ENCODE measurements at places on chromosomes 7 and 10.

DNA sequence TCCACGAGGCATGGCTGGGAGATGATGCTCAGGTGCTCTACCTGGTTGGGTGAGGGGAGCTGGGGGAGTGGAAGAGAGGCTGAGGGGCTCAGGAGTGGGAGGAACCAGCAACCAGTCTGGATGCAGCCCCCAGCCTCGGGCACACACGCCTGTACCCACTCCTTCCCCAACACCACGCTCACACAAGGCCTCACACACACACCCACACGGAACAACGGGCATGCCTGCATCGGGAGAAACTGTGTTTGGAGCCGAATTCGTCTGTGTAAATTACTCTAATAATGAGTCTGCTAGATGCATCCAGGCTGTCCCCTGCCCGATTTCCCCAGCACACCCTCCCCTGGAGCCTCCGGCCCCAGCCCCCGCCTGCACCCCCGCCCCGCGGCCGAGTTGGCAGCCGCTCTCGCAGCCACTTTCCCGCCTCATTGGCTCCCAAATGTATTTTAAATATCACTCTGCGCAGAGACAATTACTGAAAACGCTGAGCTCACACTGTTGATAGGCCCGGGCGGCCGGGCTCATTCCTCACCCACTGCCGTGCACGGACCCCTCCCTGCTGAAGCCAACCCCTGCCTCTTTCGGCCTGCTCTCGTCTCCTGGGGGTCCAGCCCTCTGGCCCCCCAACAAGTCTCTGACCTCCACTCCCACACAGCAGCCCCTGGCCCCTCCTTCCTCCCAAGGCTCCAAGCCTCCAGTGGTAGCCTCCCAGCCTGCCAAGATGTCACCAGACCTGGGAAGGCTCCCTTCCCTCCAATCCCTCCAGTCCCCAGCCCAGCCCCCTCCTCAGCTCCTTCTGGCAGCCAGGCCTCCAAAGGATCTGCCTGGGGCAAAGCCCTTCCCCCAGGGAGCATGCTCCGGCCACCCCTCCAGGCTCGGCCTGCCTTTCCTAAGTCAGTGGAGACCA is 11.1 kb downstream of the H2BK1 start:
- no peak for DNase-seq

DNA sequence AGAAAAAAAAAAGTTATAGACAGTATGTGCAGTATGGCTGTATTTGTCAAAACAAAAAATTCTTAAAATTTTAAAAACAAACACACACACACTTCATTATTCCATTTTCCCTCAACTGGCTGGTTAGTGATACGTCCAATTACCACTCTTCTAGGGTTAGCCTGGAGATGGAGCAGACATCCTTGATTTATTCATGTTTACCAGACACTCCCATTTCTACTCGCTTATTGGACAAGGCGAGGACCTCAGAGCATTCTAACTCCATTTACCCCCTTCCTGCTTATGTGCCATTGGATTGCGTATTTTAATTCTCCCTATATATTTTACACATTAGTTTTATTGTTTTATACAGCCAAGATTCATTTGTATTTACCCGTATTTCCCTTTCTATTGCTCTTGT is 8.5 kb upstream of the CDH23 start:
- DNase-seq: no peak

DNA sequence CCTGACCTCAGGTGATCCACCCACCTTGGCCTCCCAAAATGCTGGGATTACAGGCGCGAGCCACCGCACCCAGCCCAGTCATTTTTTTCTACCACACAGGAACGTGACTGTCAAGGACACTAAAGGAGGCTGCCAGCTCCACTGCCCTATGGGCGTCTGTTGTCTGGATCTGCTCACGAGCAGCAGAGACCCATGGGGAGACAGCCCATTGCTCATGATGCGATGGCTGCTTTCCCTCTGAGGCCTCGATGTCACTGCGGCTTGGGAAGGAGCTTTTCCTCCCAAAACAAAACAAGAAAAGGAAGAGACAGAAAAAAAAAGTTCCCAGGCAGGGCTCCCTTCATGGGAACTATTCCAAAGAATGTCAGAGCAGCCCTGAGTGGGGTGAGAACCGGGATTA is 70.5 kb downstream of the DENND2A start:
- no peak for DNase-seq

DNA sequence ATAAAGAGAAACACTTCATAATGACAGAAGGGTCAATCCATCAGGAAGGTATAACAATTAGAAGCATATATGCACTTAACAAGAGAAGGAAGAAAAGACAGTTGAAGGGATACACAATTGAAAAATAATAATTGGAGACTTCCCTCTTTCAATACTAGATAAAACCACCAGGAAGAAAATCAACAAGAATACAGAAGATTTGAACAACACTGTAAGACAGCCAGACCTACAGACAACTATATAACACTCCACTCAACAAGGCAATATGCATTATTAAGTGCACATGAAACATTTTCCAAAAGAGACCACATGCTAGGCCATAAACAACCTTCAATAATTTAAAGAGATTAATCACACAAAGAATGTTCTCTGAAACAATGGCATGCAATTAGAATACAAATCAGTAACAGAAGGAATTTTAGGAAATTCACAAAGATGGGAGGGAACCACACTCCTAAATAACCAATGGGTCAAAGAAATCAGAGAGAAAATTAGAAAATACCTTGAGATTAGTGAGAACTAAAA is 35.1 kb downstream of the ZNF438 start:
- DNase-seq: no peak

DNA sequence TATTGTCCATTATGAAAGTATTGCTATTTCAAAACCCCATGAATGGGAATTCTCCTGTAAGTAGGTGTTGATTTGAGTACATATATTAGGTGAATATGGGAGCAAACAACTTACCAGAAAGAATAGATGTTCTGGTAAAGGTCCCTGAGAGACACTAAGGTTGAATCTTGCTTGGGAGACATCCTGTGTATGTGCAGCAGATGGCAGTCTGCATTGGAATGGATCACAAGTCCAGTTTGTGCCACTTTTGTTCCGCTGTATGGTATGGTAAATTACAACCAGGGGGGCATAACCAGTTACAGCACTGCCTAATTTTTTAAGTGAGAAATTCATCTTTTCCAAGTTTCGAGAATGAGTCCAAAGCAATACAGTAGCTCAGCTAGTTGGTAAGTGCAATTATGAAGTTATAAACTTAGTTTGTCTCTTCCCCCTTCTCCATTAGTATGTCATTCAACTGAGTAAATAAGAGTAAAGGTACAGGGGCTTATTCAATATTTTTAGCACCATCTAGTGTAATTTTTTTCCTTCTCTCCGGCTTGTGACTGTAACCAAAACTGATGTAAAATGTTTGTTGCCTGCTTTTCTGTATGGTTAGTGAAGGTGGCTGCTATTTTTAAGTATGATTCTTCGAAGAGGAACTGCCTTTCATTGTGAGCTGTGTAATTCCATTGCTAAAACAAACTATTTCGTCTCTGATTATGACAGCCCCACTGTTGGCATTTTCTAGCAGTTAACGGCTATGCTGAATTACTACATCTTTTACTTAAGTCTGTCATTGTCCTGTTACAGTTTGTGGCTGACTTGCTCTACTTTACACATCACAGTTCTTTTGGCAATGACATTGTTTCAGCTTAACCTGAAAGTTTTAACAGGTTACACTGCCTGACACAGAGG is 2.8 kb downstream of the MCU start:
- DNase-seq: peak; percentile 11

DNA sequence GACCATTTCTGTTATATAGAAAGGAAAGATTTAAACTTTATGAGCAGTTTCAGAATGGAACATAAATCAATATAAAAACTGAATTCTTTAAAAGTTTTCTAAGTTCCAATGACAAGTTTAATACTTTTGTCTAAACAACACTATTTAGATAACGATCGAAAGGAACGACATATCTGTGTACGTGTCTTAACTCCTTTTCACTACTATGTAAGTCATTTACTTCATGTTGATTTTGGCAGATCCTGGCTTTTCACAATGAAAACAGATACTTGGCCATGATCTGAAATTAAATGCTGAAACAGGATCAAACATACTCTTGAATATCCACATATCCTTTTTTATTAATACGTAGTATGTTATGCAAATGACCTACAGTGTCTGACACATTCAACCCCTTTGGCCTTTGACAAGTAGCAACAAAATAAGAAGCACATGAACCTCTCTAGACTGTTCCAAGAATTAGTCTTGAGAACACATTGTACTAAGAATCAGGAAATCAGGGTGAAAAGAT is 41.9 kb downstream of the RNLS start:
- DNase-seq: no peak

DNA sequence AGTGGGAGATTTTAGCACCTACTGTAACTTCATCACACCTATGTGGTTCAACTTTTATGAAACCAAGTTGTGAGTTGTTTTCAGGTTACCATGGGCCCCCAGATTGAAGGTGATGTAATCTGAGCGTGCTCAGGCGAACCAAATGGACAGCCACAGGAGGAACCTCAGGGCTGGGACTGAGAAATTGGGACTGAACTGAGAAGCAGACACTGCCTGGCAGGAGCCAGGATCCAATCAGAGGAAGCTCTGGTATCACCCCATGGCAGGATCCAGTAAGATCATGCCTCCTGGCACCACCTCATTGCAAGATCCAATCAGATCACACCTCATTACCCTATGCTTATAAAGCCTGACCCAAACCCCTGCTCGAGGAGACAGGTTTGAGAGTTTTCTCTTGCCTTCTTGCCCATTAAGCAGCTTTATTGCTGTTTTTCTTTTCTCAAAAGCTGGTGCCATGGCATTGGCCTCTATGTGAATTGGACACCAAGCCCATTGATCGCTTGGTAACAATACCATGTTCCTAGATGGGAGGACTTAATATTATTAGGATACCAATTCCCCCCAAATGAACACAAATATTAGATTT is 43.2 kb upstream of the GDF10 start:
- peak; percentile 53 for DNase-seq

GRCh38 chr7:25662841-25663800 is 434.8 kb upstream of the NPVF start:
- DNase-seq: no peak

DNA sequence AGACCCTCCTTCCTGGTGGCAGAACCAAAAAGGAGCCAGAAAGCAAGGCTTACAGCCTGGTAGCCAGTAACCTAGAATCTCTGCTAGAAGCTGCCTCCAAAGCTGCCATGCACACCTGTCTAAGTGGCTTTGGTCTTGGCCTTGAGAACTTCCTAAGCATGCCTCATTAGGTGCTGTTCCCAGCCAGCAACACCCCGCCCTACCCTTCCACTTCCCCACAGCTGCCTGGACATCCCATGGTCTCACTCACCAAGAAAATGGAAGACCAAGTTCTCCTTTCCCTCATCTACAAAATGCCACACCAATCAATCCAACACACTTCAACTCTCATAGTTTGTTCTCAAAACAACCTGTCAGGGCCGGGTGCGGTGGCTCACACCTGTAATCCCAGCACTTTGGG is 4.2 kb downstream of the PSAP start:
- no peak for DNase-seq
